T-helper 2 cell (primary cell): ENCODE measurements at places on chromosomes 5 and 9.

GRCh38 chr9:31005086-31005665 is 1379.3 kb upstream of the ACO1 start:
- DNase-seq: no peak

DNA sequence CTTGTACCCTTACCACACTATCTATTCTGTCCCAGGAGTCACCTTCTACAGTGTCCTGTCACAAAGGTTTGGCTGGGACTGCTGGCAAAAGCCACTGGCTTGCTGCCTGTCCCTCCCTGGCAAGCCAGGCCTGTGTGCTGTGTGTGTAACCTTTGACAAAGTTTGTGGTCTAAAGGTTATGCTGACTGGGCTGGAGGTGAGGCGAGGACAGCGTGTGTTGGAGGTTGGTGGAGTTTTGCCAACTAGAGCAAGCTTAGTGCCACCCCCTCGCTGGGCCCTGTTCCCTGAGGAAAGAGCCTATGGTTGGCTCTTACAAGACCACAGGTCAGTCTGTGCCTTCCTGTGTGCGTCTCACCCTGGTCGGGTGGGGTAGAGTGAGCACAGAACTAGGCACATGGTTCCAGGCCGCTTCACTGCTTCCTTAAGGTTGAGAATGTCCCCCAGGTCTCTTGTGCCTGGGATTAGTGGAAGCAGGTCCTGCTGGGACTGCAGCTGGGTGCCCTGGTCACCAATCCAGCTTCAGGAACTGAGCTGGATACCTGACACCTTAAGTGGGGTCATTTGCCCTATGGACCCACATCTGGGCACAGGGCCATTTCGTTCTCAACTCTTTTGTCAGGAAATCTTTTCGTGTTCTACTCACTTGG is 152.2 kb downstream of the GADD45G start:
- no peak for DNase-seq

GRCh38 chr5:67997892-67998457 is 217.6 kb upstream of the PIK3R1 start:
- DNase-seq: no peak

- DNase-seq: no peak
Observed at GRCh38 chr5:159805021-159805420, 111.3 kb upstream of the ADRA1B start.

DNA sequence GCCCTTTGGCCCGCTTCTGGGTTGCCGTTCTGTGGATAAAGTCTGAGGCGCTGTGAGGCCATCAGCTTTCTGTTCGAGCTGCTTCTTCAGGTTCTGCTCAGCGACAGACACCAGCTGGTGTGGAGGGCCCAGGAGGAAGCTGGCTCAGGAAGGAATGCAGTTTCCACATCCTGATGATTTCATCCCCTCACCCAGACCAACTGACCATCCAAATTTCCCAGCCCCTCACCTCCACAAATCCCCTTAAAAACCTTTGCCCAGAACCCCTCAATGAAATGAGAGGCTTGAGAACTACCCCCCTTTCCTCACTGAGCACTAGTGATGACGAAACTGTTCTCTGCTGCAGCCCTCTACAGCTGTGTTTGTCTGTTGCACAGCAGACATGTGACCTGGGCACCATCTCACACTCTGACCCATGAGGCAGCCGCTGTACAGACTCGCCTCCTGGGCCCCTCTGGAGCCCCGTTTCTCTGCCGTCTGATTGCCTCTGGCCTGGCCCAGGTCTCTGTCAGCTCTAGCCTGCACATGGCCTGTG is 45.4 kb downstream of the SPATA31C2 start:
- DNase-seq: no peak

DNA sequence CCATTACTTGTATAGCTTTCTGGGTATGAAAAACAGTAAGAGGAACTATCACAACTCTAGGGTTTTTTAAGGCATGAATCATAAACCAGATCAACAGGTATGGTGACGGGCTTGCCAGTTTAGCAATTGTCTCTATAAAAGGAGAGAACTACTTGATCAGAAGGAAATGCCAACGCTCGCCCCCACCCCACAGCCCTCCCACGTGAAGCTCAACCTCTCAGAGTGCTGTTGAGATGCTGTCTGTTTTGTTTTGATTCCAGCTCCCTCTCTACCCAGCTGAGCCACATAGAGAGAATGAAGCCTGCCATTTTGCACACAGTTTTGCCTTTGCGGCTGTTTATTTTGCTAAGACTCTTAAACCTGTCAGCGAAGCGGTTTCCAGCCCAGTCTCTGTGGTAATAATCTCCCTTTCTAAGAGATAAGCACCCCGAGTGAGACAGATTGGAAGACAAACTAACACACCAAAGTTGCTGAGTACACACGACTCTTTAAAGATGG is 257.9 kb upstream of the ANKRD55 start:
- no peak for DNase-seq

GRCh38 chr5:143874312-143874711 is 62.4 kb downstream of the HMHB1 start:
- no peak for DNase-seq

- no peak for DNase-seq
Observed at GRCh38 chr5:62326302-62326701, 20.3 kb downstream of the KIF2A start.

GRCh38 chr9:81317939-81318338 is 371.4 kb downstream of the TLE1 start:
- no peak for DNase-seq

- no peak for DNase-seq
Observed at GRCh38 chr5:1091632-1092031, 20.2 kb downstream of the SLC12A7 start.

GRCh38 chr5:175214152-175214551 is 229.8 kb downstream of the DRD1 start:
- no peak for DNase-seq

DNA sequence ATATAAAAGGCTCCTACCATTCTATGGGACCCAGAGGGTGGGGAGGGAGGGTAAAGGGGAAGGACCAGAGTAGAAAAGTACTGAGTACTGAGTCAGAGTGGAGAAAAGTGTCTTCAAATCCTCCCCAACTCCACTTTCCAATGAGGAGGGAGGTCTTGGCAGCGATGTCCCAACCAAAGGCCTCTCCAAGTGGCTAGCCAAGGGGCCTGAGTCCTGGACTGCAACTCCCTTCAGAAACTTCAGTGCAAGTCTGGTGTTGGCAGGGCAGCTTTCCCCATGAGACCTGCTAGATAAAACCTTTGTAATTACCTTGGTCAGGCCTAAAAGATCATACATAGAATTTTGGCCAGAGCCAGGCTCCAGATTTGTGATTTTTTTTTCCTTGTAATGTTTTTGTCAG is 111.3 kb upstream of the TNPO1 start:
- DNase-seq: no peak

DNA sequence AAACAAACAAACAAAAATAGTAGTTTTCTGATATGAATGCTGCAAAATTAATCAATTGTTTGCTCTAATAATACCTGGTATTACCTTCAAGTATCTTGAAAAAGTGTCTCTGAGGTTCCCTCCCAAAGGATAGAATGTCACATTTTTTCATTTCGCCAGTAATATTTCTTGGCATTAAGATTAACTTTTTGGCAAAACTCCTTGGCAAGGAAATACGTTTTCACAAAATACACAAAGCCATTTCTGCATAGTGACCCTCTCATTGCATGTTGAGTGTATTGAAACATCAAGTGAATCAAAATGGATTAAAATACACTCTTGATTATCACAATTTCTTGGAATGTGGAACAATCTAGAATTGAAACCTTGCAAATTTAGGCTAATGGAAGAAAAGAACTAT is 230.5 kb downstream of the ATPSCKMT start:
- no peak for DNase-seq

DNA sequence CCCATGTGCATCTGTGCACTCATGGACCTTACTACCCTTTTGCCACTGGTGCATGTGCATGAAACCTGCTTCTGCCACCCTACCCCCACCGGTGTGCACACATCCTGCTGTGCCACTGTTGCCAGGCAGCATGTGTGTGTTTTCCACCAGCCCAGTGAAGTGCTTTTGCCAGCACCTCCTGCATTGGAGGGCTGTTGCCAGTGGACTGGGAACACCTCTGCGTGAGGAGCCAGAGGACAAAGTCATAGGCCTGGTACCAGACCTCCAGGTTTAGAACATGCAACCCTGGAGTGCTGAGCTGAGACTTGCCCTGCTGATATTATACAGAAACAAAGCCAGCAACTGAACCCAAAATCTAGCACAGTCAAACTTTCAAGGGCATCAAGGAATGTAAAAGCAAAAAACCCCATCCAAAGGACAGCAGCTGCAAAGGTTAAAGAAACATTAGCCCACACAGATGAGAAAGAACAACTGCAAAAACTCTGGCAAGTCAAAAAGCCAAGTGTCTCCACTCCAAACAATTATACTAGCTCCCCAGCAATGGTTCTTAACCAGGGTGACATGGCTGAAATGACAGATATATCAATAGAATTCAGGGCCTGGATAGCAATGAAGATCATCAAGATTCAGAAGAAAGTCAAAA is 70.6 kb upstream of the PTPN3 start:
- no peak for DNase-seq
